Hematopoietic multipotent progenitor cell treated with erythropoietin and hydrocortisone succinate and interleukin-3 and kit ligand, for 15 days (in vitro differentiated cells): ENCODE measurements at places on chromosomes 13 and 19.
A peak's percentile ranks its signal among the peaks of the same experiment; 100 is the strongest.

DNA sequence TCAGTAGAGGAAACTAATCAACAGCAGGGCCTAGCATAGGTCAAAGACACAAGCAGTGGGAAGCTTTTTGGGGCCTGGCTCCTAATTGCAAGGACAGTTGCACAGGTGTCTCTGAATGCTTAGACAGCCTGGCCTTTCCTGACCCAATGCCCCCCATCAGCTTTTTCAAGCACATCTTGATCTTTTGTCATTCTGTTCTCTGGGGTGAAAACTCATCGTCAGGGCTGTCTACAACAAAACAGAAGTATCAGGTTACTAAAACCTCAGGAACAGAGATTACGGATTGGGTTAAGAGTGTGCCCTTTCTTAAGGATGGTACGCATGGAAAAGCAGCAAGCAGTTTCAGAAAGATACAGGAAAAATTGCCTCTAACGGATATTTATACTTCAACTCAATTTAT is 8.3 kb upstream of the ZNF254 start:
- no peak for DNase-seq

GRCh38 chr19:18311502-18312091 is 11.3 kb downstream of the LSM4 start:
- DNase-seq: no peak

DNA sequence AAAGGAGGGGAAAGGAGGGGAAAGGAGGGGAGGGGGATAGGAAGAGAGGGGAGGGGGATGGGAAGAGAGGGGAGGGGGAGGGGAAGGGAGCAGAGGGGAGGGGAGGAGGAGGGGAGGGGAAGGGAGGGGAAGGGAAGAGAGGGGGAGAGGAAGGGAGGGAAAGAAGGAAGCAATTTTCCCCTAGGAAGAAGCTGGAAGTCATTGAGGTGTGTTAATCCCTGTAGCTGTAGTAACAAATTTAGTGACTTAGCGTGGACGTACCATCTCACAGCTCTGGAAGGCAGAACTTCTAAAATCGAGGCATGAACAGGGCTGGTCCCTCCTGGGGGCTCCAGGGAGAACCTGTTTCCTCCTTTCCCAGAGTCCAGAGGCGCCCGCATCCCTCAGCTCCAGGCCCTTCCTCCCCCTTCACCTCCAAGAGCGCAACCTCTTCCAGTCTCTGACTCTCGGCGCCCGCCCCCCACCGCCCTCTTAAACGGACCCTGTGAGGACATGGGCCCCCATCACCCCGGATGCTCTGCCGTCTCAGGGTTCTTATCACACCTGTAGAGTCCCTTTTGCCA is 5.6 kb upstream of the CDC34 start:
- no peak for DNase-seq

DNA sequence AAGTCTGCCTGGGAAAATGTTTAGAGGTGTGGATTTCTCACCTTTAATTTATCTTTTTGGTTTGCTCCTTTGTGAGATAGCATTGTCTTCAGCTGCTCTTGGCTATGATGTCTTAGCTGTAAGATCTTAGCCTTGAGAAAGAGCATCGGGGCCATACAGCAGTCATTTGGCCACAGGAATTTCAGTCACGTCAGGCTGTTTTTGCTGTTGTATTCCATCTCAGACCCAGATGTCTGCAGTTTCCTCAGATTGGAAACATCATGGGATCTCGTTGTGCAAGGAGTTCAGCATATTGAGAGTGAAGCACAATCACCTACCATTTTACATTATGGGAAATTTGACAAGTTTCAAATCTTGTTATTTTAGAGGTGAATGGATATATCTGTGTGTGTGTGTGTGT is 89.3 kb upstream of the C1QTNF9B start:
- DNase-seq: no peak

DNA sequence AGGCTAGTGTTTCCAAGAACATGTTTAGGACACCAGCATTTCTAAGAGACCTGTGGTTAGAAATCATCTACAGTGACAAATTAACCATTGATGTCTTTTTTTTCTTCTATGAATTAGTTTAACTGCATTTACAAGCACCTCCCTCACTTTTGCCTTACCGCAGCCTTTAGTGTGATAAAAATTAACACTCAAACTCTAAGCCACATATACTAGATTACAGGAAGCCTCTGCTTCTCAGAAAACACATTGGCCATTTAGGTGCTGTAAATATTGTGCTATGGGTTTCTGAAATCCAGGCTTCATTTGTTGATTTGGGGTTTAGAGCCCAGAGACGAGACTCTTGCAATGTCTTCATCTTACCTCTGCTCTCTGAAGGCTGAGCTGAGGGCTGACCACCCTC is 34.6 kb upstream of the OLFM4 start:
- no peak for DNase-seq

- DNase-seq: no peak
Measured at GRCh38 chr13:53136554-53137215, 108.1 kb downstream of the OLFM4 start.

GRCh38 chr13:94028234-94028633 is 451.2 kb downstream of the DCT start:
- DNase-seq: no peak

- DNase-seq: no peak
Measured at GRCh38 chr19:38850436-38850975, 720 bp upstream of the HNRNPL start.

DNA sequence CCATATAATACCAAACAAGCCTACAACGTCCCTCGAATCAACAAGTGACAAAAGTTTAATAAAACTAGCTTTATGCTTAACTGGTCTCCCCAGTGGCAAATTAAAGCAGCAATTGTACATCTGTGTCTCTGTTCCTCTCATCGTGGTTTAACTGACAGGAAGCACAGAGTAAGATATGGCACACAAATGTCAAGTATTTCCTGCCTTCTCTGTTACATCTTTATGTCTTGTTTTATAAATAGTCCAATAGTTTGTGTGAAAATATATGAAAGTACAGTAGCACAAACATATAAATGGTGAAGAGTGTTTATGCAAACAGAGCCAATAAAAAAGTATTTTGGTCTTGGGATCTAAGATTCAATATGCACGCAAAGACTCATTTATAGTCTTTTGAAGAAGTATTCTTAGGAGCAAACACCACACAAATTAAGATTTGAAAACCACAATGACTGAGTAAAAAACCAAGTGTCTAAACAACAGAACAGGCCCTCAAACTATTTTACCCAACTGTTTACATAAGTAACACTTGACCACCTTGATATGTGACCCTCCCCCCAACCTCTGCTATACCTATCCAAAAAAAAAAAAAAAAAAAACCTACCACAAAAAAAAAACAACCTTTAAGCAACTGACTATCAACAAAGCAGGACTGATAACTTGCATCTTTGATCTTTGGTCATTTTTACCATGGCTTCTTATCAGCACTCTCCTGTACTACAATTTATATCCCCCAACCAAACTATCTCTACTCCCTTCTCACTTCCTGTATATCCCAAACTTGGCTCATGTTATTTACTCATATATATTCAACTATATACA is 14.0 kb downstream of the ELF1 start:
- peak; percentile 38 for DNase-seq

DNA sequence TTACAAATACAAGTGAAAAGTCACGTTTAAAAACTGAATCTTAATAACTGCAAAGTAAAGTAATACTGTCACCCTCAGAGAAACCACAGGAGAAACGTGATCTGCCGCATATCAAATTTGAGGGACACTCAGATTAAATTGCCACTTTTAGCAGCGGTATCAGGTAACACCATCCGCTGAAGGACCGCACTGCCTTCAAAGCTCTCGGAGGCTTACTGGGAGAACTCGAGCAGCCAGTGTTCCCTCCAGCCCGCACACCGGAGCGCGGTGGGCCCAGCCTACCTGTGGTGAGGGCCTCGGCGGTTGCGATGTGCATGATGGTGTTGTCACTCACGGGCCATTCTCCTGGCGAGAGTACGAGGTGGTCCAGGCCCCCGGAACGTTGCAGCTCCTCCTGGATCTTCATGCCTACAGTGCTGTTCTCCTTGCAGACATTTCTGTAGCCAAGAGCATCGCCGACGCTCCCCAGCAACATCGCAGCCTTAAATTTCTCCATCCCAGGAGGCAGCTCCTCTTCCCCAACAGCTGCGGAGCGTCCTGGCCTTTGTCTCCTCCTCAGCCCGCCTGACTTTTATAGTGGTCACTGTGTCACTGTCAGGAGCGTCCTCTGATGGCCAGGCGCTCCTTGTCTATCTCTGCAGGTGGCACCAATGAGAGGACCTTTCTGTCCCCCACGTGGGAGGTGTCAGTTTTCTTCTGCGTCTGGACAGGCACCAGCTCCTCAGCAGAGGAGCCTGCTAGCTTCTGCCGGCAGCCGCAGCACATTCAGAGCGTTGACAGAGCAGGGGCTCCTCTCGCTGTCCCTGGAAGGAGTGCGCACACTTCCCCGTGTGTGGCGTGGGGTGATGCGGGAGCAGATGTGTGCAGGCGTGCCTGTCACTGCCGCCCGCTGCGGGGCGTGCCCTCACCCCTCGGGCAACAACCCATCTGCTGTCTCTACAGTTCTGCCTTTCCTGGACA is at the start of gene ADPRHL1:
Gene ADPRHL1, minus strand, starts transcription at position 547 of the 960 bp plus-strand sequence. Its CDS starts 51 bp downstream, at position 496.
- DNase-seq: no peak

- no peak for DNase-seq
Measured at GRCh38 chr13:95420501-95420900, 119.2 kb upstream of the ABCC4 start.

GRCh38 chr13:58587183-58587582 is 955.6 kb downstream of the PCDH17 start:
- DNase-seq: no peak

GRCh38 chr19:11446652-11447301 is 11.3 kb downstream of the PRKCSH start:
- DNase-seq: peak; percentile 68

GRCh38 chr19:53422551-53422950 is 9.2 kb upstream of the ZNF761 start:
- DNase-seq: no peak

DNA sequence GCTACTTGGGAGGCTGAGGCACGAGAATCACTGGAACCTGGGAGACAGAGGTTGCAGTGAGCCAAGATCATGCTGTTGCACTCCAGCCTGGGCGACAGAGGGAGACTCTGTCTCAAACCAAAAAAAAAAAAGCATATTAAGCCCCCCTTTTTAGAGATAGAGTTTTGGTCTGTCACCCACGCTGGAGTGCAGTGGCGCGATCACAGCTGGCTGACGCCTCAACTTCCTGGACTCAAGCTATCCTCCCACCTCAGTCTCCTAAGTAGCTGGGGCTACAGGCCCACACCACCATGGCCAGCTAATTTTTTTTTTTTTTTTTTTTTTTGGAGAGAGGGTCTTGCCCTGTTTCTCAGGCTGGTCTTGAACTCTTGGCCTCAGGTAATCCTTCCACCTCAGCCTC is 34.2 kb upstream of the MAP3K10 start:
- no peak for DNase-seq

DNA sequence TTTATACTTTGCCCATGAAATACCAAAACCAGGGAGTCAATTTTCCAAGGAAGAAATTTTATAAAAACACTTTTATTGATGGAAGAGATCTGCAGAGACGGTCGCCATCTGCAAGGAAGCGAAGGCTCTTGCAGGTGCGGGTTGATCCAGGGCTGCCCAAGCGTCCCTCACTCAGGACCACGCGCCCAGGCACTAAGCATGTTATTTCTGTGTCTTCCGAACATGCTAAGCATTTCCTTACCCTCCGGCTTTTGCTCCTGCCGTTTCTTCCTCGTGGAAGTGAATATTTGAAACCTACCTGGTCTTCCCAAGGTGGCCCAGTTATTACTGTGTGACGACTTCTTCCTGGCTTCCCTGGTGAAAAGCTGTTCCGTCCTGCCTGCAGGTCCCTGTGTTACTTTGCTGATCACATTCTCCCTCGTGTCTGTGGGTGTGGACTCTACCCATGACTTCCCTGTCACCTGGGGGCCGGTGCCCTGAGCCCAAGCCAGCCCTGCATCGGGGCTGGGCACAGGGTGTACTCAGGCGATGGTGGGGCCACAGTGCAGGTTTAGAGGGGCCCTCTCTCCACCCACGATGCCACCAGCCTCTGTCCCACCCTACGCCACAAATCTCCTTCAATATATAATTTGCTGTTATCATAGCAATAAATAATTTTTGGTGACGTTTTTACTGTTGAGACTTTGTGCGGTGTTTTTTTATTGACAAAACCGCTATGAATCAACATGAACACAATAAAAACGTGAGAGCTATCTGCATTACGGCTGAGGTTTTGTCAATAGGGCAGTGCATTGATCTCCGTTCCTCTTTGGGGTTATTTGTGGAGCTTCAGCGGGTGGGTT is 119.4 kb downstream of the URI1 start:
- no peak for DNase-seq

GRCh38 chr13:31951215-31951678 is 80.3 kb upstream of the FRY start:
- DNase-seq: no peak

DNA sequence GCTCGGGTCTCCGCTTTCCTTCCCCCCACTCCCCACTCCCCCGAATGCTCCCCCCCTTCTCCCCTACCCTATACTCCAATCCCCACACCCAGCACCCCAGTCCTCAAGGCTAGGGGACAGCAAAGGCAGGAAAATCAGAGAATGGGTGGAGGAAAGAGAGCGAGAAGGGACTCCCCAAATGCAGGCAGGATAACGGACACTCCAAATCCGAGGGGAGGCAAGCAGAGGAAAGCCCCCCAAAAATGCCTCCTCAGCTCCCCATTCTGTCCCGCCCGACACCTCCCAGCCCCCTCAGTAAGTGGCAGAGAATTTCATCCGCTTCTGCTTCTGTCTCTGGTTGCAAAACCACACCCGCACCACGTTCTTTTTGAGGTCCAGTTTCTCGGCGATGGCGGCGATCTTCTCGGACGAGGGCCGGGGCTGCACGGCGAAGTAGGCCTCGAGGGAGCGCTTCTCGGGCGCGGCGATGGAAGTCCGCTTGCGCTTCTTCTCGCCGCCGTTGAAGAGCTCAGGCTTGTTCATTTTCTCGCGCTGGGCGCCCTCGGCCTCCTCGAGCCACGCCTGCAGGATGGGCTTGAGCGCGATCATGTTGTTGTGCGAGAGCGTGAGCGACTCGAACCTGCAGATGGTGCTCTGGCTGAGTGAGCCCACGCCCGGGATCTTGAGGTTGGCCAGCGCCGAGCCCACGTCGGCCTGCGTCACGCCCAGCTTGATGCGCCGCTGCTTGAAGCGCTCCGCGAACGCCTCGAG is 2.1 kb downstream of the POU4F1 start:
- DNase-seq: no peak

DNA sequence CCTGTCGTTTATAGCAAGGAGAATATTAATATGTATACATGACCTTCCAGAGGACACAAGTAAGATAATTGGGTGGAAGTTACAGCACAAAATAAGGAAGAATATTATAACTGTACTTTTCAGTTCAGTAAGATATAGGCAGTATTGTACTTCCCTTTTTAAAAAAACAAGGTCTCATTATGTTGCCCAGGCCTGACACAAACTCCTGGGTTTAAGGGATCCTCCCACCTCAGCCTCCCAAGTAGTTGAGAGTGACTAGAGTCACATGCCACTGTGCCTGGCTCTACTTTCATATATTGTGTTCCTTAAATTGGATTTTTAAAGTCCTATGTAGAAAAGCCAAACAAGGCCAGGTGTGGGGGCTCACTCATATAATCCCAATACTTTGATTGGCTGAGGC is 19.5 kb upstream of the MAB21L1 start:
- DNase-seq: no peak

DNA sequence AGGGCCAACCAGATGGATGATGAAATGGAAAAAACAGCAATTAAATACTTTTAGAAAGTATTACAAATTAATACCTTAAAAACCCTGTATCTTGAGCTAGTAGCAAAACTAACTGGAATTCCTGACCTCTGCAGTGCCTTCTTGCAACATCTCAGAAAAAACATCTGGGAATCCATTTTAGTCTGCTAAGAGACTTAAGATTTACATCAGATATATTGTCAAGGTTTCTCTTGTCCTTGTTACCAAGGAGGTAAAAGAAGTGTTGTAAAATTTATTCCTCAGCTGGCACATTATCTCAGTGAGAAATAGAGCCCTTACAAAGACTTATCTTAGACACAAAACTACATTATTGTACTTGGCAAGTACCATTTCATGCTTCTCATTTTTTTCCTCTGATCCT is 18.5 kb downstream of the KCNRG start:
- DNase-seq: no peak
